ENCODE measurements at places on chromosomes 11 and 22.

DNA sequence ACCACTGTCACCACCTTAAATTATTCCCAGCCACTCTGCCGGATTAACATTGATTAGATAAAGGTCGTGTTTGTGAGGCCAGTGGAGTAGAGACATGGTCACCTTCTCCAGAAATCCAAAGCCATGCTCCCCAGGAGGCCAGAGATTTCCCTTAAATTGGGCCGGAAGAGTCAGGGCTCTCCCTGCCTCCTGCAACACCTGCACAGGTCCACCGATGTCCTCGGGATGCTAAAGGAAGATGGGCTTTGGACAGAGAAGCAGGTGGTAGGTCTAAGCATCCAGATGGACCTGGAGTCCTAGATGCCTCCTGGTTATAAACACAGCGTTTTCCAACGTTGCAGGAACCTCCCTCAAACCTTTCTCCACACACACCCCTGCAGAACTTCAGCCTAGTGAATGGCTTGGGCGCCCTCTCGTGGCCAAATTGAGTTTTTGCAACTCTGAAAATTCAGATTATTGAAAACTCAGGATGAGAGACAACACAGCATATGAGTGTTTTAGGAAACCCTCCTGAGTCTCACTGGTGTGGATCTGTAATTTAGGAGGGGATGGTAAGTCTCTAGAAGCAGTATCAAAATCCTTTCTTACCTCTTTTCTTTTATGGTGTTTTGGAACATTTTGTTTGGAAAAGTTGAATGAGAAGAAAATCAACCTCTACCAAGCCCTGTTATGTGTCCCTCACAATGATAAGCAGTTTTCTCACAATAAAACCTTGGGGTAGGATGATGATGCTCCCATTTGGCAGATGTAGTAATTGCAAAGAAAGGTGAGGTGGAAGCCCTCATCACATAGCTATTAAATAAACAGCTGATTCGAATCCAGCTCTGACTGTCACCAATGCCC, 109.6 kb downstream of the RRAS2 start:
- peak; percentile 67 for DNase-seq

- DNase-seq: peak; percentile 62
Measured at GRCh38 chr22:50705219-50705691, 32.6 kb downstream of the SHANK3 start.

DNA sequence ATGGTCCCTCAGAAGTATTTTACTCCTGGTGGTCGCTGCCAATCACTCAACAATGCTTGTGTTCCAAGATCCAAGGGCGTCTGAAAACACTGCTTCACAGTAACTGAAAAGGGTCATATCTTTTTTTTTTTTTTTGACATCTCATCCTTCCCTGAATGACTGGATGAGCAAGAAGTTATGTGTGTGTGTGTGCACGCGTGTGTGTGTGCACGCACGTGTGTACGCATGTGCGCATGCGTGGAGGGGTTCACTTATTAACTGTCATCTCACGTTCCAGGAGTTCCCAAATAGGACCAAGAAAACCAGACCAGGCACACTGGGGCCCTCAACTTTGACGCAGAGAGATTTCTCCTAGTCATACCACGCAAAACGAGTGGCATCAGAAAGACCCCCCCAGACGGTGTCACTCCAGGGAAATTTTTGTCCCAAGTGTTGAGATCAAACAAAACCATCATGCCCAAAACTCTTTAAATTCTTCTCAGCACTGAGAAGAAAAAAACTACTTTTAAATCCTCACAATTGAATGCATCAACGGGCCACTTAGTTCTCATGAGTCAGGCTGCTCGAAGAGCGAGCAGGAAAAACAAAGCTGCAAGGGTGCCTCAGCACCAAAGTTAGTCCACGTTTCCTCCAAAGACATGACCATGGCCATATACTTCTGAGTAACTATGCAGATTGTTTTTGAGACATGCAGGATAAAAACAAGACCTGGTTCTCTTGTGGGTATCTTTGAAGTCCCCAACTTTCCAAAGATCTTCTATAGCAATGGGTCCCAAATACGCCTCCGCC, 12.9 kb downstream of the MN1 start:
- no peak for DNase-seq

GRCh38 chr22:38461414-38462081, 6.3 kb upstream of the KDELR3 start:
- peak; percentile 80 for DNase-seq

- DNase-seq: no peak
Measured at GRCh38 chr11:5178046-5178837, 22.2 kb downstream of the OR51V1 start.

DNA sequence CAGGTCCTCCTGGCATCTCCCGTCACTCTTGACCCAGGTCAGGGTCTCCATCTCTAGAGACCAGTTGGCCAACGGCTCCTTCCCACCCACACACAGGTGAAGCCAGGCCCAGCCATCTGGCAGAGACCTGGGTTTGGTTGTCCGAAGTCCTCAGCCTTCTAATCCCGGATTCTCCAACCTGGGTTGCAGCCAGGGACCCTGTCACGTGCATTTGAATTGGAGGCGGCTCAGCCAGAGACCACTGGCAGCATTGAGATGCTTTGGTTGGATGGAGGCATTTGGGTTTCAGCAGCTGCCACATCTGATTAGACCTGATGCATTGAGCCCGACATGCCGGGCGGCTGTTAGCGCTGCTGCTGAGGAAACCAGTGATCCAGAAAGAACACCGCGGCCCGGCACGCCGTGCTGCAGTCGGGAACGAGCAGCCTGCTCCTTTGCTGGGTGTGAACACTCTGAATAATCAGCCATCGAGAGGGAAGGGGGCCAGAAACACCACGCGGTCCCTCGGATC, 163.2 kb downstream of the BRD1 start:
- peak; percentile 14 for DNase-seq

DNA sequence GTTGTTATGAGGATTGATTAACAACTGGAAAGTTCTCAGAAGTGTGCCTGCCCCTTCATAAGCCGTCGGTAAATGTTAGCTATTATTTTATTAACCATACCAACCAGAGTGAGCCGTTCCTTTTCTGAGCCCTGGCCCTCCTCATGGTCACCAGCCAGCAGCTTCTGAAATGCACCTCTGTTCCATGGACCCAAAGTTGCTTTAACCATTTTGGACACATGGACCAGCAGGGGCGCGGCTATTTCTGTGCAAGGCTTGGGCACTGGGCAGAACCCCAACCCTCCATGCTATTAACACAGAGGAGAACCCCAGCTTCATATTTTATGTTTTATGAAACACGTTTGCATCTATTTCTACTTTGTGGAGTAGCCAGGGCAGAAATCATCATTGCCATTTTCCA, 18.6 kb upstream of the SCGB1A1 start:
- DNase-seq: no peak

DNA sequence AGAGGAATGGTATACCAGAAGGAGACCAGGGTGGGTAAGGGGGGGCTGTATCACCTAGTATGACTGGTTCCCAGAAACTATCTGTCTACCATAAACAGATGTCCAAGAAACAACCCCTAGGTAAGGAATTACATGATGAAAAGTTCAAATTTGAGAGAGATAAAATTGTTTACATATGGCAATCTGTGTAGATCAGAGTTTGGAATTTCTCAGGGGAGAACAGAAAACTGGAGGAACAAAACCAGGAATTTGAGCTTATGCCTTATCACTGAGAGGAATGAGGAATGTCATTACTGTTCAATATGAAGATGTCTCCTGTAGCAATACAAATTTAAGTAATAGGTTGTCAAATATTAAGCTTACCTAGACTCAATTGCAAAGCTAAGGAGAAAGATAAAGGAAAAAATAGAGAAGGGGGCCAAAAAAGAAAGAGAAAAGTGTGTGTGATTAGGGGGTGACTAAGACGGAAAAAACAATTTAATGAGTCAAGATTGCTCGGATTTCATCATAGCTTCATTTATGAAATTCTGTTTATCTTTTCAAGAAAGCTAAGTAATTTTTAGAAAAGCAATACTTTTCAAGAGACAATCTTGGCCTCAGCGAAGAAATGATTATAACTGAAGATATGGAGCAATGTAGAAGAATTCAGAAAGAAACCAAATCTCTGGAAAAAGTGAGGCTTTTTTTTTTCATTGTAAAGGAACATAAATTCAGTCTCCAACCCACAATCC, 117.8 kb downstream of the APOL5 start:
- no peak for DNase-seq

DNA sequence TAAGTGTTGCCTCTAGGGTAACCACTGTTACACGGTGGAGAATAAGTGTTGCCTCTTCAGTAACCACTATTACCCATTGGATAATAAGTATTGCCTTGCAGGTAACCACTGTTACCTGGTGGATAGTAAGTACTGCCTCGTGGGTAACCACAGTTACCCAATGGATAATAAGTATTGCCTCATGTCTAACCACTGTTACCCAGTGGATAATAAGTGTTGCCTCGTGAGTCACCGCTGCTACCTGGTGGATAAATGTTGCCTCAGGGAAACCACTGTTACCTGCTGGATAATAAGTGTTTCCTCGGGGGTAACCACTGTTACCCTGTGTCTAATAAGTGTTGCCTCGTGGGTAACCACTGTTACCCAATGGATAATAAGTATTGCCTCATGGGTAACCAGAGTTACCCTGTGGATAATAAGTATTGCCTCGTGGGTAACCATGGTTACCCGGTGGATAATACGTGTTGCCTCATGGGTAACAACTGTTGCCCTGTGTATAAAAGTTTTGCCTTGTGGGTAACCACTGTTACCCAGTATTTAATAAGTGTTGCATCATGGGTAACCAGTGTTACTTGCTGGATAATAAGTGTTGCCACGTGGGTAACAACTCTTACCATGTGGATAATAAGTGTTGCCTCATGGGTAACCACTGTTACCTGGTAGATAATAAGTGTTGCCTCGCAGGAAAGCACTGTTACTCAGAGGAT, 12.3 kb upstream of the NXPE4 start:
- DNase-seq: no peak

DNA sequence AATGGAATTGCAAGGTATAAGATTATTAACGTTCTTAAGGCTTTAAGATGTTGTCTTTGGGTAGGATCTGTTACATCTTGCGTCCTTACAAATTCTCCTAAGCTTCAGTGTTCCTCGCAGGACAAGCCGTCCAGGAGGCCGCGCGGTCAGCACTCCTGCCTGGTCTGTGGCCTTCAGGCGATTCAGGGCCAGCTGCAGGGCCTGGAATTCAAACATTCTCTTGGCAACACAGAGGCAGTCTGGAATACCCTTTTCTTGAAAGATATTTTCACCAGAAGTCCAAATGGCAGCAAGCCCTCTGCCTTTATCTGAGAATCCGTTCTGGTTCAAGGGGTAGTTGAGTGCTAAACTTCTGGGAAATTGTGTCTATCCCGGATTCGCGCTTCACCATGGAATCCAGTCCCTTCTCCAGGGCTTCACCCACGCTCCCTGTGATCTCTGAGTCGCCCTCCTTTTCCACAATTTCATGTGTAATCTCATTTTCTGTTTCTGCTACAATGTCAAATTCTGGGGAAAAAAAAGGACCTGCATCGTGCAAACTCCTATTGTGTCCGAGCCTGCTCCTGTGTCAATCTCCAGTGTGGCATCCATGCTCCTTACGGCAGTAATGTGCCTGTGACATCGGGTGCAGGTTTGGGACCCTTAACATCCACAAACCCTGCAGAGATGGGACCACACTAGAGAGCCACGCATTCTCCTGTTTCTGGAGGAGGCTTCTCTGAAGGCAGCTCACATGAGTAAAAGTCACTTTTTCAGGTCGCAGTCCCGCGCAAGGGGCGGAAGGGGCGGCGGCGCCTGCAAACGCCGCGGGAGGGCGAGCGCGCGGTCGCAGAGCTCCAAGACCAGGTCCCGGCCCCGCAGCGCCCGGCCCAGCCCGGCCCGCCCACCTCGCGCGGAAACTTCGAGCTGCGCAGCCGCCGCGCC, 25.4 kb upstream of the SORL1 start:
- DNase-seq: peak; percentile 89

GRCh38 chr11:35223371-35223796, 84.4 kb downstream of the CD44 start:
- no peak for DNase-seq

GRCh38 chr11:75403983-75404658, 4.8 kb downstream of the RPS3 start:
- no peak for DNase-seq

DNA sequence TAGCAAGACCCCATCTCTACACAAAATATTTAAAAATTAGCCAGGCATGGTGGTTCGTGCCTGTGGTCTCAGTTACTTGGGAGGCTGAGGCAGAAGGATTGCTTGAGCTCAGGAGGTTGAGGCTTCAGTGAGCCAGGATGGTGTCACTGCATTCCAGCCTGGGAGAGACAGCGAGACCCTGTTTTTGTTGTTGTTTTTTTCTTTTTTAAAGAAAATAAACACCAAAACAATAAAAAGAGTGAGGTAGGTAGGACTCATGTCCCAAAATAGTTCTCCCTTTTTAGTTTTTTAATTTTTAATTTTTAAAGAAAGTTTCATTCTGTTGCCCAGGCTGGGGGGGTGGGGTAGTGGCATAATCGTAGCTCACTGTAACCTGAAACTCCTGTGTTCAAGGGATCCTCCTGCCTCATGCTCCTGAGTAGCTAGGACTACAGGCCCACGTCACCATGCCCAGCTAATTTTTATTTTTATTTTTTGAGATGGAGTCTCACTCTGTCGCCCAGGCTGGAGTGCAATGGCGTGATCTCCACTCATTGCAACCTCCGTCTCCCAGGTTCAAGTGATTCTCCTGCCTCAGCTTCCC, 25.5 kb upstream of the MALAT1 start:
- DNase-seq: no peak

GRCh38 chr11:37038911-37039310, 440.9 kb upstream of the RAG2 start:
- DNase-seq: no peak

- peak; percentile 33 for DNase-seq
Measured at GRCh38 chr11:120400564-120401364, 64.6 kb downstream of the ARHGEF12 start.

- DNase-seq: no peak
Measured at GRCh38 chr11:72233773-72234513, 9.4 kb downstream of the INPPL1 start.

- DNase-seq: no peak
Measured at GRCh38 chr11:45622283-45622682, 43.1 kb downstream of the CHST1 start.

DNA sequence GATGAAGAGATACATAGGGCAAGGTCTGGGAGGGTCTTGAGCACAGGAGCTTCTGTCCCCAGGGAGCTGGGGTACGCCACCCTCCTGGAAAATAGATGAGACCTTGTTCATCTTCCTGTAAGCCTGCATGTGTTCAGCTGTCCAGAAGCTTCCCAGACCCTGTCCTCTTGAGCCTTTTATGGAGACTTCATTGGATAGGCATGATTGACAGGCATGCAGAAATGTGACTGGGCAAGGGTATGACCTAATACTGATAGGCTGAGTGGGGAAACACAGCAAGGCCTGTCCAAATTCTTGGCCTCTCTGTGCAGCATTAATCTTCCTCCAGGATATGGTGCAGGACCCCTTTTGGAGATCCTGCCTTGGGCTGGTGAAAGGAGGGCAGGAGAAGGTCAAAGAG, 15.7 kb downstream of the ARCN1 start:
- DNase-seq: no peak
